Esophagus mucosa (tissue), 1 donor: ENCODE measurements at places on chromosomes 4 and X. TPM values are rescaled to one million over a fixed set of nuclear protein-coding genes. Genes with fewer than 3 reads are reported as not detected.

Gene FGFRL1
- total RNA-seq: 2.2 TPM

Gene TASL
- 0.16 TPM for total RNA-seq

DNA sequence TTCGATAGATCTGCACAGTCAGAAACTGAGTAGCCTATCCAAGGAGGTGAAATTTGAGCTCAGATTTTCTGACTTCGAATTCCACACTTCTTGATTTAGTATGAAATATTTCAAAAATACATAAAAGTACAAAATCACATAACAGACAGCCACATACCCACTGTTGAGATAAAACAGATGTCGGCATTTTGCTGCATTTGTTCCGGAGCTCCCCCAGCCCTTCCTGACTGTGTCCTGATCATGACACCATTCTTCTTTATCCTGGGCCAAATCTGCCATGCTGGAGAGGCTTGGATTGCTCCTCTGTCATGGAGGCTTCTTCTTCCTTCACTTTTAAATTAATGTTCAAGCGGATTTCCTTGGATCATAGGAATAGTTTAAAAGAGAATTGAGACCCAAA, 124.2 kb upstream of the RBPJ start:
- no peak for ATAC-seq

DNA sequence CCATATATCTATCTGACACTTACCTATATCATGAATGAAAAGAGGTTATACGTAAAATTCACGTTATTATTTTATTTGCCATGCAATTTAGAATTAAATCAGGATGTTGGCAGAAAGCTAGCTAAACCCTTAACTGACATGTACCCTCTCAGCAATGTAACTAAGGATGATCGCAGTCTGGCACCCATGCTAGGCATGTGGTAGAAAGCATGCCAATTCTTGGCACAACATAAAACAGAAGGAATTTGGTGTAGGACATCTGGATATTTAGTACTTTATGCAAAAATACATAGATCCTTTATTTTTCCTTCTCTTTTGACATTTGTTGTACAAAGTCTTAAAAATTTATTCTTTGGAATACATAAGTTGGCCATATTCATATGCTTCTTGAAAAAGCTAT, 436.8 kb upstream of the FAT1 start:
- no peak for ATAC-seq
